ENCODE measurements at places on chromosomes 7 and 10.

- H3K4me1 ChIP-seq, result no peaks in the 10 kb centered on the region
- no peaks in the 10 kb centered on the region for H3K36me3 ChIP-seq
- H3K4me3 ChIP-seq, result no peak overlapping the region
- H3K27me3 ChIP-seq, result no peaks in the 10 kb centered on the region
- DNase-seq, result no peak
- H3K27ac ChIP-seq, result no peak overlapping the region
Measured at GRCh38 chr7:30093420-30093952, 41.3 kb upstream of the MTURN start.

DNA sequence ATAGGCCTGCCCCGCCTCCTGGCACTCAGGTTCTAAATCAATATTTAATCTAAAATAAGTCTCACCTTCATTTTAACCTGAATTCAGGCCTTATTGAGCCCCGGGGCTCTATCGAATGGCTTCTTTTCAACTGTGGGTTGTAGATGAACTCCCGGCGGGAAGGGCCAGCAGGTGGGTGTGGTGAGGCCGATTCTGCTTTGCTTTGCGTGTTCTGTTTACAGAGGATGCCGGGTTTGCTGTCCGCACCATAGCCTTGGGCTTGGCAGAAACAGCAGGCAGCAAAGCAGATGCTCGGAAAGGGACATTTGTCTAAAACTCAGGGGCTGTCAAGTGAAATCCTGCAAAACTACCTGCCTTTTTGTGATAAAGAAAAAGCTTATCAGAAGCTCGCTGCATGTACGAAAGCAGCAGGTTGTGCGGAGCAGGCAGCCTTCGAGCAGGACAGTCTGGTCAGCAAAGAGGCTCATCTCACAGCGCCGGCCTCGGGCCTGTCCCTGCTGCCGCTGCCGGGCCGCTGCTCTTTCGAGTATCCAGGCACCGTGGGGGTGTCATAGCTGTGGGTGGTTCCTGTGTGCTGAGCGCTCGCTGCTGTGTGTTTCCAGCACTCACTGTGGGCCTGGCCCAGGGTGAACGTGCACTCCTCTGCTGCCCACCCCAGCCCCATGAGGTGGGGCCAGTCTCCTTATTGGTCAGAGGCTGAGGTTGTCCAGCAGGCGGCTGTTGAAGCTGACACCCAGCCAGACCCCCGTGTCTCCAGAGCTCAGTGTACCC lies 434.8 kb upstream of the FOXK1 start:
- no peak overlapping the region for H3K27ac ChIP-seq
- DNase-seq, result no peak
- H3K4me1 ChIP-seq, result no peaks in the 10 kb centered on the region
- no peak overlapping the region for H3K4me3 ChIP-seq
- H3K27me3 ChIP-seq, result no peaks in the 10 kb centered on the region
- peaks cover 10% of the 10 kb centered on the region for H3K36me3 ChIP-seq

- no peak overlapping the region for H3K4me3 ChIP-seq
- H3K4me1 ChIP-seq, result no peaks in the 10 kb centered on the region
- no peak for DNase-seq
- H3K27ac ChIP-seq, result no peak overlapping the region
- H3K27me3 ChIP-seq, result no peaks in the 10 kb centered on the region
- no peaks in the 10 kb centered on the region for H3K36me3 ChIP-seq
Measured at GRCh38 chr7:147279964-147280374, 1163.4 kb downstream of the CNTNAP2 start.

GRCh38 chr10:112721080-112721698 lies 228.9 kb upstream of the TCF7L2 start:
- no peaks in the 10 kb centered on the region for H3K4me1 ChIP-seq
- no peak for DNase-seq
- no peak overlapping the region for H3K4me3 ChIP-seq
- H3K27me3 ChIP-seq, result no peaks in the 10 kb centered on the region
- H3K27ac ChIP-seq, result no peak overlapping the region

DNA sequence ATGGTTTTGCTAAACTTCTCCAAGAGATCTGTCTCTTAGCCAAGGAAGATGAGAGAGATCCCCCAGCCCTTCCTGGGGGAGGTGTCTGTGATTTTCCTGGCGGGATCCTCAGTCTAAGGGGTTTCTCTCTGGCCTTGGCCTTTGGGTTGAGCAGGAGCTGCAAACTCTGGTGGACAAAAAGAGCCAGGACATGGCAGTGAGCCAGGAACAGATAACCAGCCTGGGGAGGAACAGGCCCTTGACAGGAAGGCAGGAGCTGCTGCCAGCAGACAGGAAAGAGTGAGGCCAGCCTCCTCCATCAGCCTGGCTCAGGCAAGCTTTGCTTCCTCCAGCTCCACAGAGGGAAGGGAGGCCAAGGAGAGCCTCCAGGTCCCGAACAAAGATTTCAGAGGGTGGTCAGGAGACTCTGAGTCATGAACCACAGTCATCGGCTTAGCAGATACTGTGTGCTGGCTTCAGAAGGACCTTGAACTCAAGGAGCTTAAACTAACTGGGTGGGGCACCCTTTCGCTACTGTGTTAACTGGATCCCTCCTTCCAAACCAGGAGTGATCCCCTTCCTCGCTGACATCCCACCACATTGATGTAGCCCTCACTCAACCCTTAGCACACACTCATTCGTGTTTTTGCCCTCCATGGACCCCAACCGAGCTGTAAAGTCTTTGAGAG lies 34.7 kb downstream of the DDIT4 start:
- peaks cover 14% of the 10 kb centered on the region for H3K4me1 ChIP-seq
- H3K36me3 ChIP-seq, result no peaks in the 10 kb centered on the region
- H3K4me3 ChIP-seq, result no peak overlapping the region
- DNase-seq, result no peak

GRCh38 chr10:17007418-17007770 lies 122.2 kb downstream of the CUBN start:
- peak overlapping the region; percentile 30 for H3K27ac ChIP-seq
- no peaks in the 10 kb centered on the region for H3K27me3 ChIP-seq
- no peaks in the 10 kb centered on the region for H3K36me3 ChIP-seq
- H3K4me1 ChIP-seq, result peaks cover 45% of the 10 kb centered on the region
- no peak overlapping the region for H3K4me3 ChIP-seq

- H3K27me3 ChIP-seq, result no peaks in the 10 kb centered on the region
- H3K27ac ChIP-seq, result no peak overlapping the region
- H3K4me3 ChIP-seq, result no peak overlapping the region
- no peaks in the 10 kb centered on the region for H3K36me3 ChIP-seq
- DNase-seq, result no peak
Measured at GRCh38 chr10:131352765-131353290, 41.3 kb upstream of the TCERG1L start.

DNA sequence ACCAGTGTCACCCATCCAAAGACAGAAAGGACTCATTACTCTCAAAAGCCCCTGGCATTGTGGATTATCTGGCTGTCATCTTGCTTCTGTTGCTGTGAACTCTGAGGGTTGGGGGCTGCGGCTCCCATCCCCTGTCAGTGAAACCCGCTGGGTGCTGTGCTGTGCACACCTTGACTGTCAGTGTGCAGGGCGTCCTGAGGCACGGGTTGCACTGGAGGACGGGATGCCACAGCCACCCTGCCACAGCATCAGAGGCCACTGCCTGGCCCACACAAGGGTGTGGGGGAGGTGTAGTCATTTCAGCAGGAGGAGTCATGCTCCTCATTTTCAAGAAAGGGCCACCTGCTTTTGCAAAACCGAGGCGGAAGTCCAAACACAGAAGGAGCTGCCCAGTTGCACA lies 245.8 kb downstream of the GLRX3 start:
- no peak overlapping the region for H3K4me3 ChIP-seq
- H3K27me3 ChIP-seq, result no peaks in the 10 kb centered on the region
- no peaks in the 10 kb centered on the region for H3K4me1 ChIP-seq
- peak; percentile 2 for DNase-seq

DNA sequence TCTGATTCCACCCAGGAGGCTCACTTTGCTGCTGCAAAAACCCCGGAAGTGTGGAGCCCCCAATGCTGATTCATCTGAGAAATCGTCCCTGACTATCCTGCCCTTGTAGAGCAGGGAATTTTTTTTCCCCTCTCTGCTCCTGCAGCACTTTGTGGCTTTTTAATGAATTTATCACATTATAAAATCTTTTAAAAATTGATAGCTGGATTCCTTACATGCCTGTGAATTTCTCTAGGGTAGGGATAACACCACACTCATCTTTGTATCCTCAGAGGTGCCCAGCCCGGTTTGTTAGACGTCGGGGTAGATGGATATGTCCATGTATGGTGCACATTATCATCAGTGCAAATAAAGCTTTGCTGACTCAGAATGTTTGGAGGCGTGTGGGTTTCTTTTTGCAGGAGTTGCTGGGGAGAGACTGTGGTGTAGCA lies 185.7 kb downstream of the STK31 start:
- no peak overlapping the region for H3K27ac ChIP-seq
- no peaks in the 10 kb centered on the region for H3K27me3 ChIP-seq
- H3K4me3 ChIP-seq, result no peak overlapping the region
- no peak for DNase-seq

GRCh38 chr7:92768501-92769393 lies 67.6 kb downstream of the CDK6 start:
- peaks cover 7% of the 10 kb centered on the region for H3K4me1 ChIP-seq
- H3K36me3 ChIP-seq, result peaks cover 4% of the 10 kb centered on the region
- no peaks in the 10 kb centered on the region for H3K27me3 ChIP-seq
- H3K4me3 ChIP-seq, result no peak overlapping the region

GRCh38 chr10:112265745-112266144 lies 17.5 kb upstream of the TECTB start:
- H3K27me3 ChIP-seq, result peaks cover 4% of the 10 kb centered on the region
- no peak overlapping the region for H3K4me3 ChIP-seq
- no peaks in the 10 kb centered on the region for H3K36me3 ChIP-seq
- peaks cover 13% of the 10 kb centered on the region for H3K4me1 ChIP-seq

GRCh38 chr10:130412317-130412716 lies 276.1 kb downstream of the GLRX3 start:
- H3K27ac ChIP-seq, result no peak overlapping the region
- no peaks in the 10 kb centered on the region for H3K27me3 ChIP-seq
- no peaks in the 10 kb centered on the region for H3K4me1 ChIP-seq
- H3K36me3 ChIP-seq, result no peaks in the 10 kb centered on the region
- H3K4me3 ChIP-seq, result no peak overlapping the region
- peak; percentile 18 for DNase-seq

GRCh38 chr10:13771992-13772391 lies 185.2 kb downstream of the PRPF18 start:
- H3K27me3 ChIP-seq, result no peaks in the 10 kb centered on the region
- no peak overlapping the region for H3K27ac ChIP-seq
- H3K4me1 ChIP-seq, result no peaks in the 10 kb centered on the region
- no peak overlapping the region for H3K4me3 ChIP-seq
- H3K36me3 ChIP-seq, result no peaks in the 10 kb centered on the region

DNA sequence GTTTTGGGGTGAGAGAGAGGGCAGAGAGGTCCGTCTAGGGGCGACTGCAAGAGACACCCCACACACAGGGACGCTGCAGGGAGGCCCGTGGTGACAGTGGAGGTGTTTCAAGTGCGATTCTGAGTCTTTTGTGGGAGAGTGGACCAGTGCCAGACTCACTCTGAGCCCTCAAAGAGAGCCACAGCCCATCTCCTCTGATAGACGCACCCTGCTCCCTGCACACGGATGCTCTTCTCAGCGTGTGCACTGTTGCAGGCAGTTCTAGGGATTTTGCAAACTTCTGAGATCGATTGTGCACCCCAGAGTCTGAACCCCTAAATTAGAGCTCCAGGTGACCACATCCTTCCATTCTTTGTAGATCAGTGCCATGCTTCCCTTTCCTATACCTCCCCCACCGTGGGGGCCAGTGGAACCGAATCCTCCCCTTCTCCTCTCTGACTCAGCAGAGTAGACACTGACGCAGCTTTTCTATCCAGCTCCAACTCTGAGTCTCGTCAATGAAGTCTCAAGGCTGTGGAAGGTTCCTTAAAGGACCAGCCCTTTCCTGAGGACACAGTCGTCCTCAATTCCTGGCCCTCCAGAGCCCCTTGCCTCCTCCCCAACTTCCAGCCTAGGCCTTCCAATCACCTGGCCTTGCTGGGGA lies 83.8 kb downstream of the TMEM130 start:
- H3K27ac ChIP-seq, result no peak overlapping the region
- no peak overlapping the region for H3K4me3 ChIP-seq
- H3K27me3 ChIP-seq, result no peaks in the 10 kb centered on the region
- no peaks in the 10 kb centered on the region for H3K4me1 ChIP-seq
- DNase-seq, result no peak

- H3K27ac ChIP-seq, result no peak overlapping the region
- no peak for DNase-seq
- no peak overlapping the region for H3K4me3 ChIP-seq
- no peaks in the 10 kb centered on the region for H3K27me3 ChIP-seq
Measured at GRCh38 chr10:130338636-130339024, 202.4 kb downstream of the GLRX3 start.

DNA sequence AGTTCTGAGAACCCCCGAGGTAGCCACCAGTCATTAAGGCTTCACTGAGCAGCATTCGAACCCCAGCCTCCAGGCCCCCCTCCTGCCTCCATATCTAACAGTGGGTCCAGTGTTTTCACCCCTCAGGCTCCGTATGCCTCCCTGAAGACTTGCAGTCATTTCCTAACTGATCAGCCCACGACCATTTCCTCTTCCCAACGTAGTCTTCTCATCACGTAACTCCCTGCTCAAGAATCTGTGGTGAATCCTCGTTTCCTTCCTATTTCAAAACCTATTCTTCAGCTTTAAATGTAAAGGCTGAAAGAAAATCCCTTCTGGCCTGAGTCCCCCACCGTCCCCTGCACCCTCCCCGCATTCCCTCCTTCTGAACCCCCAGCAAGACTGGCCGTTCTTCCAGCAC lies 21.1 kb downstream of the FRMD4A start:
- H3K27ac ChIP-seq, result no peak overlapping the region
- H3K27me3 ChIP-seq, result no peaks in the 10 kb centered on the region
- H3K4me3 ChIP-seq, result no peak overlapping the region
- no peaks in the 10 kb centered on the region for H3K4me1 ChIP-seq
- no peaks in the 10 kb centered on the region for H3K36me3 ChIP-seq
- DNase-seq, result no peak

DNA sequence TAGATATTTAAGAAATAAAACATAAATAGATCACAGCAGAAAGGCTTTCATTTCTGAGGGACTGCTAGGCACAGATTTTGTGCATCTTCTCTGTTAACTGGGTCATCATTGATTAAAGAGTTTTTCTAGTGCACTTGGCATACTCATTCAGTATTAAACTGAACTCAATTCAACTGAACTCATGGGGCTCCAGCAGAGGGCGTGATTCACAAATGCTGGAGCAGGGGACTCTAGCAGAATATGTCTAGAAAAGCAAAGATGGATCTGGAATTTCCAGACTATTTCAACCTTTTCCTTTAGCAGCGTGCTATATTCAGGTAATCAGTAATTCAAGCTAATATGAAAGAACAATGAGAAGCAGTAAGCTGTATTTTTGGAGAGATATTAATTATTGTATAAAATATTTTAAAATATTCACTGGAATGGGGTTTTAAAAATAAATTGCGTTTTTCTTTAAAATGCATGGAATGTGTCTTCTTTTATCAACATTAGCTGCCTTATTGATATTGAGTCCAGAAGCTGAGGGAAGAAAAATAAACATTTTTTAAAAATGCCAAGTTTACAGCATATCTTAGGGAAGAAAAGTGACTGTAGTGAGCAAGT lies 296.8 kb upstream of the CACNA2D1 start:
- H3K4me1 ChIP-seq, result no peaks in the 10 kb centered on the region
- H3K36me3 ChIP-seq, result no peaks in the 10 kb centered on the region
- H3K27ac ChIP-seq, result no peak overlapping the region
- H3K27me3 ChIP-seq, result no peaks in the 10 kb centered on the region
- H3K4me3 ChIP-seq, result no peak overlapping the region

- no peak overlapping the region for H3K4me3 ChIP-seq
- no peak overlapping the region for H3K27ac ChIP-seq
- H3K27me3 ChIP-seq, result no peaks in the 10 kb centered on the region
- DNase-seq, result no peak
- H3K4me1 ChIP-seq, result no peaks in the 10 kb centered on the region
Measured at GRCh38 chr7:19971956-19972355, 198.5 kb upstream of the TMEM196 start.

- no peak overlapping the region for H3K4me3 ChIP-seq
- no peaks in the 10 kb centered on the region for H3K27me3 ChIP-seq
- H3K36me3 ChIP-seq, result no peaks in the 10 kb centered on the region
- H3K4me1 ChIP-seq, result peaks cover 9% of the 10 kb centered on the region
- no peak for DNase-seq
Measured at GRCh38 chr10:13944823-13945222, 358.1 kb downstream of the PRPF18 start.

Measured in ascending aorta (tissue), 2 donors.